Epithelial cell of umbilical artery (primary cell): ENCODE measurements at places on chromosomes 13 and 19. TPM values are rescaled to one million over a fixed set of nuclear protein-coding genes. Genes with fewer than 3 reads are reported as not detected.

The METTL21C gene
- total RNA-seq: not detected in 2 replicates

The C1QTNF9B gene
- not detected in 2 replicates for total RNA-seq

The ZNF223 gene
- 7.1 and 9.6 TPM in 2 replicates for total RNA-seq

The KLF5 gene
- 0.15 and 0.32 TPM in 2 replicates for total RNA-seq

The KLHL1 gene
- not detected in 2 replicates for total RNA-seq
